ENCODE measurements at places on chromosomes 4 and X. TPM values are rescaled to one million over a fixed set of nuclear protein-coding genes. Genes with fewer than 3 reads are reported as not detected.

GRCh38 chr4:112550728-112551127, 34.7 kb upstream of the NEUROG2 start:
- no peaks in the 10 kb centered on the region for H3K36me3 ChIP-seq
- DNase-seq = no peak
- no peak overlapping the region for H3K27ac ChIP-seq
- no peaks in the 10 kb centered on the region for H3K4me1 ChIP-seq

DNA sequence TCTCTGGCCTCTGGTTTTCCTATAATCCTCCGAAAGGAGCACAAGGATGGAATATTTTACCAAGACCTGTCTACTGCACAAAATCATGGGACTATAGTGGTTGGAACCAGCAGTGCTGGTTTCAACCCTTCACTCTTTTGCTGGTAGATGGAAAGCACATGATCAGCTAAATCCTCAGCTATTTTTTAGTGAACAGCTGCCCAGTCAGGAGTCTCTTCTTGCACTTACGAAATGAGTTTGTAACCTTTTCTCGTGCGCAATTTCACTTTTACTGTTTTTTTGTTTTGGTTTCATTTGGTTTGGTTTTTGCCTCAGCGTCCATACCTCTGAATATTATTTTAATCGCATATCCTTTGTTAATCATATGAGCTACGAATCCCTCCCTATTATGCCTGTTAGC, 418.5 kb upstream of the CPEB2 start:
- DNase-seq = no peak
- no peaks in the 10 kb centered on the region for H3K36me3 ChIP-seq
- no peaks in the 10 kb centered on the region for H3K27me3 ChIP-seq
- no peak overlapping the region for H3K4me3 ChIP-seq

GRCh38 chr4:69744157-69744478, 16.3 kb downstream of the SULT1B1 start:
- H3K27ac ChIP-seq = no peak overlapping the region
- peaks cover 3% of the 10 kb centered on the region for H3K4me1 ChIP-seq
- no peaks in the 10 kb centered on the region for H3K27me3 ChIP-seq
- no peaks in the 10 kb centered on the region for H3K36me3 ChIP-seq

DNA sequence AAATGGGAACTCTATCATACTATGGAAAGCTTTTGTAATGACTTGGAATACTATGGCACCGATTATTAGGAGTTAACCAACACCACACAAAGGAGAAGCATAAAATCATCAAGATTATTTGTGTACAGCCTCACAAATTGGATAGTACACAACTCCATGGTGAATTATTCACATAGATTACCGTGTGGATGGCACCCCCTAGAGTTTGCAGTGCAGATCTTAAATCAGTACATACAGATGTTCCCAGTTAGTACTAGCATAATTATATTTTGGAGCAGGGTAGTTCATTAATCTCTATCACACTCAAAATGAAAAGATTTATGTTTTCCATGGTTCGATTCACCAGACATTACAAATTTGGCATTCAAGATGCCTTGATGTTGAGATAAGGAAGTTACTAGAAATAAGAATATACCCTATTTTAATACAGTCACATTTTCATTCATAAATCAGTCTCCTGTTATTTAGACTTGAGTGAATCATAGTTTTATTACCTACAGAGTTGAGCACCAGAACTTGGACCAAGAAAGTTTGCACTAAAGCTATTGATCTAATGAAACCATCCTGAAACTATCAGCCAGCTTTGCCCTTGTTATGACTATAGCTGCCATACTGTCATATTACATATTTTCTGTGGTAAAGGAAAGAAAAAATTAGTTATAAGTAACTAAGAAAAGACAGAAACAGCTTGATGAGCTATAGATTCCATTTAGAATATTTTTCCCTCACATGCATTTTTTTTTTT, 531.8 kb downstream of the GLUD2 start:
- H3K4me1 ChIP-seq = no peaks in the 10 kb centered on the region
- no peak overlapping the region for H3K27ac ChIP-seq
- no peaks in the 10 kb centered on the region for H3K27me3 ChIP-seq
- no peak overlapping the region for H3K4me3 ChIP-seq

GLOD5 gene
- total RNA-seq = not detected

USP17L12 gene
- not detected for total RNA-seq

RLIM gene
- total RNA-seq = 28.7 TPM
